ENCODE measurements at places on chromosomes 16 and 17.

DNA sequence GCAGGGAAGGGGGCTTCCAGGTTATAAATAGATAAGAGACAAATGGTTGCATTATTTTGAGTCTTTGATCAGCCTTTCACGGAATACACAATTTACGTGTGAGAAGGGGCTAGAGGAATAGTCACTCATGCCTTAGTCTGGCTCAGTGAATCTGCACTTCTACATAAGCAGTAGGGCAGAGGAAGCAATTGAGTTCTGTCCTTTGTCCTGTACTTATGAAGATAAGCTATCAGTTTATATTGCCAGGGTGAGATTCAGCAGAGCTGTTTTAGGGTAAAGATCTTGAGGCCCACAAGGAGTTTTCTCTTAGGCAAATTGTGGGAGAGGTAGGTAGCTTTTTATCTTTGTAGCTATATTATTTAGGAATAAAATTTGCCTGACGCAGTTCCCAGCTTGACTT lies 33.3 kb downstream of the TOM1L1 start:
- DNase-seq: no peak

- DNase-seq: no peak
These were observed 7.1 kb upstream of the ZNF747 start for GRCh38 chr16:30541502-30542329.

DNA sequence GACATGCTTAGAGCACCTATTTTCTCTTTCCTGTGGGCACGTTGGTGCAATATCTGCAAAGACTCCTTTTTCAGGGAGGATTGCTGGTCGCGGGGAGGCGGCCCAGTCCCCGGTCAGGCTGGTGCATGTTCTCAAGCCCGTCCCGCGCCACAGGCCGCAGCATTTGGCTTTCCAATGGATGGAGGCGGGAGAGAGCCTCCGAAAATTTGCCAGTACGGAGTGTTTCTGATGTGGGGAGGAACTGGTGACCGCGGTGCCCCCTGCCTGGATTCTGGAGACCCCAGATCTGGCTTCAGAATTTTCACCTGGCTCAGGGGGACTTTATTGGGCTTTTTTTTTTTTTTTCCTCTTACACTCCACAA lies 2.3 kb downstream of the CMIP start:
- DNase-seq: no peak

GRCh38 chr16:64133366-64133765 lies 988.5 kb downstream of the CDH11 start:
- no peak for DNase-seq

- no peak for DNase-seq
These were observed 7.7 kb upstream of the ITGAE start for GRCh38 chr17:3808701-3809100.

GRCh38 chr16:80717611-80718010 lies 86.8 kb downstream of the CDYL2 start:
- DNase-seq: no peak

DNA sequence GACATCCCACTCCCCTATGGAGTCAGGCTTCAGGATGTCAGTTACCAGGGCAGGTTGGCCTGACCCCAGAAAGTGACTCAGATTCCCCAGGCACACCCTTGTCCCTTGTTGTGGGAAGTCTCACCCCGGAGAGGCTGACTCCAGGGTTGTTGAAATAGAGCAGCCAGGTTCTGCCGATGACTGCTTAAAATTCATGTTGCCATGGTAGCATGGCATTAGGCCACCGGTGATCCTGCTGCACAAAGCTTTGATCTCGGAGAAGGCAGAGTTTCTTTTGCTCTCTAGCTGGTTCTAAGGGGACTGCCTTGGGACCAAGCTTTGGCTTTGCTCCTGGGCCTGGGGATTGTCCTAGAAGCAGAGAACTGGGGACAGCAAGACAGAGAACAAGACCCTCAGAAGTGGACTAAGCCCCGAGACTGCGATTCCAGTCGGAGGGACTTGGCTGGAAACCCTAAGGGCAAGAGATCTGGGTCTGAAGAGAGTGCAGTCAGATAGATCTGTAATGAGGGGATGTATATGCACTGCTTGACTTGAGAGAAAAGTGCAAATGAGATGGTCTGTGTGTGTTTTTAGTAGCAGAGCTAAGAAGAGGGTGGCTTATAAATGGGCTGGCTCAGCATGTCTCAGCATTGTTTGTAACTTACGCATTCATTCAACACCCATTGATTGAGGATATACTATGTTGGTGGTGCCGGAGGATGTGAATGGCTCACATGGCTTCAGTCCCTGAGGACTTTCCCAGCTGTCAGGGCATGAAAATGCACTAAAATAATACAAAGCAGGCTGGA lies 106.9 kb downstream of the RGS9 start:
- no peak for DNase-seq

- peak; percentile 39 for DNase-seq
These were observed 33.3 kb downstream of the PECAM1 start for GRCh38 chr17:64357191-64357981.

DNA sequence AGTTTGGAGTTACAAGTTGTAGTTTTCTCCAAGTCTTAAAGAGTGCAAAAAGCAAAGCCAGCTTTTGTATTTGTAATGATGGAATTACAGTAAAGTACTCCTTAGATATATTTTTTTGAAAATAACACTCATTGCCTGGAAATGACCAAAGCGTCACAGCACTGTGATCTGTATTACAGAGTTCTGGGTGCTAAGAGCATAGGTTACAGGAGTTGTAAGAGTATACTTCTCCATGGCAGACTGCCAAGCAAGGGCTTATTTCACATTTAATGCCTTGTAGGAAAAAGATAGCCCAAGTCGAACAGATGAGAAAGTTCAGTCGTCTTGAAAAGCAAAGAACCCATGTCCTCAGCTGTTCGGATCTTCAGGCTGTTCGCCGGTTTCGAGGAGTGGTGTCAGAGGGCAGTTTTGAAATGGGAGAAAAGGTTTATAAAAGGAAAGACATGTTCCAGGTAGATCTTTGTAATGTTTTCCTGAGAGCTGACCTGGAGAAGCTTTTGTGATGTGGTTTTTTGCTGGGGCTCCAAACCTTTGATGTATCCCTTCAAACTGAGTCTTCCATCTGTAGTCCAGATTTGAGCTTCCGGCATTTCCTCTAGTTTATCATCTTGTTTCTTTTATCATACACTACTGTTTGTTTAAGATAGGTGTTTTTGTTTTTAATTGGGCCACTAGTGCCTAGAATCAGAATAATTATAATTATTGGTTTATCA lies 41.3 kb downstream of the ERCC4 start:
- no peak for DNase-seq

DNA sequence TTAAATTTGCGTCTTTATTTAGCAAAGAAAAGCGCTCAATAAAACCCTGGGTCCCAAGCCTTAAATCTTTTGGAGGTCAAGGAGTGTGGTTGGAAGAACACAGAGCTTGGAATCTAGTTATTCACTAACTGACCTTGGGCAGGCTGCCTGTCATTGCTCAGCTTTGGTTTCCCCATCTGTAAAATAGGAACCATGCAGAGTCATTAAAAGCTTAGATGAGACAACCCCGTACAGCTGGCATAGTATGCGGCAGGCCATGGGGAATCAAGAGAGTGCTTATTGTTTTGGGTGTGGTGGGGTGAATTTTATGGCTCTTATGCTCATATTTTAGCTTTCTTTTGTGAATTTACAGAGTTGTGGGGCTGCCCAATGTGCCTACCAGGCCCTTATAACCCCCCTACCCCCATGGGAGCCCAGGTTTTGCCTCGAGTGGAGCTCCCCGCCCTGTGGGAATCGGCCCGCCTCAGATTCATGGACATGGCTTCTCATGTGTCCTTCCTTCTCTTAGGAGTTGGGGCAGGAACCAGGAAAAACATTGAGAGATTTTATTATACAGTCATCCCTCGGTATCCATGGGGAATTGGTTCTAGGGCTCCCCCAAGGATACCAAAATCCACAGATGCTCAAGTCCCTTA lies 113.5 kb downstream of the CLEC16A start:
- DNase-seq: no peak

GRCh38 chr17:44197980-44198720 lies 1.5 kb downstream of the ATXN7L3 start:
- no peak for DNase-seq

- DNase-seq: no peak
These were observed 101.2 kb downstream of the FTO start for GRCh38 chr16:53805113-53805512.

GRCh38 chr16:89443727-89444084 lies 46.7 kb downstream of the ANKRD11 start:
- no peak for DNase-seq

GRCh38 chr17:50169881-50170459 lies 4.2 kb downstream of the SGCA start:
- DNase-seq: no peak

Data from amniotic stem cell (primary cell).